ENCODE measurements at places on chromosomes 5 and 9.
A peak's percentile ranks its signal among the peaks of the same experiment; 100 is the strongest.

DNA sequence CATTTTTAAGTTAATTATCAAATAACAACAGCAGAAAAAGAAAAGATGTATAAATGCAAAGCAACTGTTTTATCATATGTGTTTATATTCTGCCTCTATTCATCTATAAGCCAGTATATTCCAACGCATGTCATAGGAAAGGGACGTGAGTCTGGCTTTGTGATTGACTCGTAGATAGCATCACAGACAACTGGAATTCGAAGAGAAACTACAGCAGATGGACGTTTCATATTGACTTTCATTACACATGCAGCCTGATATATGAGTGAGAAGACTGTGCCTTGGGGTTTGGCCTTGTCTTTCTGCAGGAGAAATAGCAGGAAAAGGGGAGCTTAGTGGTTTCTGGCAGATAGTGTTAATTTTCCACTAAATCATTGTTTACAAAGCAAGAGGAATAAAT is 1111.9 kb downstream of the MAT2B start:
- DNase-seq, result no peak

GRCh38 chr9:109449036-109449798 is 48.9 kb downstream of the PTPN3 start:
- no peak for DNase-seq

DNA sequence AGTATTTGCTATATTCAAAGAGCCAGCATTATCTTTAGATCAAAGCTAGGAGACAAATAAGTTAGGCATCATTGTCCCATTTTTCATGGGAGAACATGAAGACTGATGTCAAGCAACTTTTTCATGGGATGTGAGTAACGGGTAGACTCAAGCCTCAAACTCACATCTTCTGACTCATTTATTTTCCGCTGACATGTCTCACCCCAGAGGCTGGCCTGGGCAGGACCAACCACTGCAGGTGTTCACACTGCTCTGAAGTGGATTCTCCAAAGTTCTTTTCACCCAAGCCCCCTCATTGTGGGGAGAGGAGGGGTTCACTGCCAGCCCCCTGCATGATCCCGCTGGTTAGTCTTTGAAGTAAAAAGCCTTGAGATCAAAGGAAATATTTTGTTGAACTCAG is 34.9 kb upstream of the BASP1 start:
- DNase-seq, result no peak

DNA sequence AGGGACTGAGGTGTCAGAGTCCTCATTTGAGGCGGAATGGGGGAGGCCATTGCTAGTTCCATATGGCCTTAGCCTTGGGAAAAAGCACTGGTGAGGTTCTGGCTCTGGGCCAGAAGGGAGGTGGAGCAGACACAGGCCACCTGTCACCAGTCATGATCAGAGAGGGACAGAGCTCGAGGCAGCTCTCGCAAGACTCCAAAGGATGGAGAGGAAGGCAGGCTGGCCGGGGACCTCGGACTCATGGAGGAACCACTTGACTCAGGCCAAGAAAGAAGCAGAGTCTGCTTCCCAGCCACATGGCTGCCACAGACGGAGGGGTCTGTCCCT is 29.2 kb upstream of the NSMF start:
- DNase-seq, result no peak

- DNase-seq, result no peak
Observed at GRCh38 chr9:68702493-68702892, 2.5 kb upstream of the PIP5K1B start.

GRCh38 chr5:122507581-122507980 is 195.5 kb downstream of the SNCAIP start:
- no peak for DNase-seq

DNA sequence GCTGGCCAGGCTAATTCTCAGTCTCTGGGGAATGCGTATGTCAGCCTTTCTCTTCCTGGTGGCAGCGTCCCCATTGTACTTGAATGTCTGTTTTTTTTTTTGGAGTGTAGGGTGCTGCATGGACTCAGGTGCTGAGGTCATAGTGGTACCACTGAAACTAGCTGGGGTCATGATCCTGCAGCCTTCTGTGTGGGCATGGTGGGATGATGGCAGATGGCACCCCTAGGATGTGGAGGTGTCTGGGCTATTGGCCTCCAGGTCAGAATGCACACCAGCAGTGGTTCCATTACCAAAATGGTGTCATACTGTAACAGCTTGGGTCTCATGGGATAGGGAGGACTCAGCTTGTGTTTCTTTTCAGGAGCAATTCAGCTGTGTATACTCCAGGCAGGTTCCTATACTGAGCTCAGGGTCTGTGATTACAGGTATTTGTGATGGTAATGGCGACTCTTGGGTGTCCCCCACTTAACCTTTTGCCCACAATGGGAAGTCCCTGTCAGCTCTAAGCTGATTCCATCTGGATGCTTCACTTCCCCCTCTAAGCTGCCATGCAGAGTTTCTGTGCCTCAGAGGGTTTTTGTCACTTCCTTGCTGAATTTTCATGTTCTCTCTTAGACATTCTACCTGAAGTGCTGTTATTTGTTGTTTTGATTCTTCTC is 17.9 kb downstream of the HSD17B4 start:
- DNase-seq, result no peak

- DNase-seq, result no peak
Observed at GRCh38 chr5:172891716-172892421, 57.8 kb downstream of the ERGIC1 start.

DNA sequence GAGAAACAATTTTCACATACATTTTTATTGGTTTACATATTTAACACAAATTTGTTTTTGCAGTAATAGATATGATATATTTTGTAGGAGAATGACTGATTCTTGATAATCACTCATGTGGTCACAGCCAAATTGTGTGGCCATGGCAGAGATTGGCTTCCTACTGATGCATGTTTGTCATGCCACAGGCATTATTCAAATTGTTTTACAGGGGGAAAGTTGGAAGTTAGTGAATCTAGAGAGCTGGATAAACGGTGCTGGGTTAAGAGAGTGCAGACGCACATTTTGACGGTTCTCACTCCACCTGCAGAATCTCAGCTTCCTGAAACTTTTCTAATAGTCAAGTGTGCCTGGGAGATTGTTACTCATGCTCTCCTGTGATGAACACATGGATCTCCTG is 91.1 kb upstream of the FBN2 start:
- DNase-seq, result peak; percentile 71

GRCh38 chr9:97938081-97938644 is at the start of gene HEMGN:
HEMGN (minus strand) TSS chr9:97938172; CDS start chr9:97938136, 36 bp downstream.
- no peak for DNase-seq

GRCh38 chr5:139745132-139745799 is 50.3 kb upstream of the PSD2 start:
- peak; percentile 84 for DNase-seq

GRCh38 chr9:69139596-69139995 is 34.5 kb upstream of the TJP2 start:
- DNase-seq, result no peak
